ENCODE measurements at places on chromosomes 16 and 17.

DNA sequence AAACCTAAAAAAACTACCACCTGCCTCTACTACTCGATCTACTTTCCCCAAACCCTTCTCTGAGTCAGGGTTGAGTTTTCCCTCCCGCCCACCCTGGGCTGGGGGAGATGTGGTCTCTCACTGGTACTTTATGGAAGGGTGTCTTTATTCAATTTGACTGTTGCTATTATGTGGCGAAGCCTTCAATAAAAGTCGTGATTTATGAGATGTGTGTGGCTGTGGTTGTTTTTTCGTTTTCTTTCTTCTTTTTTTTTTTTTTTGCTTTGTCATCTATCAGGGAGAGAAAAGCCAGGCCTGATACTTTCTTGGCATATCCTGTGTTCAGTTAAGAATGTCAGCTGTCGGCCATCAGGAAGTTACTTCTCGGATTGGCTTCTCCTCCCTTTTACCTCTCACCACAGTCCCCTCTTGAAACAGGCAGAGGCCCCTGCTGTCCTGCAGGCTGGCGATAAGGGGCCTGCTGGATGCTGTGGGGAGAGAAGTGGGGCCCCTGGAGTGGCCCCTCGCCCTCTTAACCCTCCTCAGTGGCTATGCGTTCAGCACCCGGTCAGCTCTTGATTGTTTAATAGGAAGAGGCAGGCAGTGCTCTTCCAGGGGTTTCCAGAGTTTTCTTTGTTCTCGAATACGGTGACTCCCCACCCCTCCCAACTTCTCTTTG is 123.0 kb downstream of the MSI2 start:
- DNase-seq = no peak

GRCh38 chr17:56896968-56897359 is 16.9 kb downstream of the TRIM25 start:
- DNase-seq = no peak

DNA sequence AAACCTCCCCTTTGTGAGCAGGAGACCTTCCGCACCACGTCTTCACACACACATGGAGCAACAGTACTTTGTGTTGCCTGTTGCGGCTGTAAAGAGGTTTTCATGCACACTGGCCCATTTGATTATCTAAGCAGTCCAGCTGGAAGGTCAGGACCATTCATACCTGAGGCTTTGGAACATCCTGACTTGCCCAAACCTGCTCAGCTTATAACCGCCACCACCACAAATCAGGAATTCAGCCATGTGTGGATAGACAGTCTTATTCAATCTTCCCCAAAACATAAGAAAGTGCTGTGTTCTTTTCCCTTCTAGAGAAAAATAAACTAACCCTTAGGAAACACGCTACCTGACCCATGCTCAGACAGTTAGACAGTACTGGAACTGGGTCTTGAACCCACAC is 81.6 kb upstream of the XYLT1 start:
- DNase-seq = no peak

- peak; percentile 32 for DNase-seq
These were observed 5.3 kb upstream of the WDR24 start for GRCh38 chr16:695355-696089.

GRCh38 chr16:71430744-71431143 is 11.1 kb downstream of the TLE7 start:
- no peak for DNase-seq

GRCh38 chr16:2009164-2009711 is 383 bp downstream of the ZNF598 start:
- DNase-seq = no peak

DNA sequence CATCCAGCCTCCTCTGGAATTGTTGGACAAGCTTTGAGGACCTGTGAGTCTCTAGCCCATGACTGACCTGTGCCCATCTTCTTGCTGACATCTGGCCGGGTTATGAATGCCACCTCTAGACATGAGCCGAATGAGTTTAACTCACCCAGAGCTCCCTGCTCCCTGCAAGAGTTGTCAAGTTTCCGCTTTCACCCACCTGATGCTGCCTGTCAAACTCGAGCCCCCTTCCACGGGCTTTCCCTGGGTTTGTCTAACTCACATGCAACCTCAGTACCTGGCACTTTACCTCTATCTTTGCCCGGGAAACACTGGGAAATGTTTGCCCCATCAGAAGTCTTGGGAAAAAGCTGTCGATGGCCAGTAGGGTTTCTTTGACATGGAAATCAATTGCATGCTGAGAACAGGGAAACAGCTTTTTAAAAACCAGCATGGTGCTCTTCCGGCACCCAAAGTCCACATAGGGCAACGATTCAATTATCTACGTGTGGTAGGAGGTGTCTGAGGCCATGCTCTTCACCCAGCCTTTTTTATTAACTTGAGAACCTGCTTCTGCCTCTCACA is 33.8 kb upstream of the DNAH17 start:
- DNase-seq = no peak

- no peak for DNase-seq
These were observed 30.9 kb upstream of the SUPT4H1 start for GRCh38 chr17:58382872-58383242.

- DNase-seq = no peak
These were observed 15.4 kb downstream of the SMTNL2 start for GRCh38 chr17:4599505-4600281.

- no peak for DNase-seq
These were observed 30.6 kb downstream of the CHD9 start for GRCh38 chr16:53085369-53085843.

- DNase-seq = peak; percentile 49
These were observed 839 bp downstream of the PLD2 start for GRCh38 chr17:4807605-4808377.

- peak; percentile 22 for DNase-seq
These were observed 14.6 kb upstream of the KCNJ16 start for GRCh38 chr17:70060415-70060814.

- DNase-seq = no peak
These were observed 356.4 kb upstream of the TOM1L1 start for GRCh38 chr17:54544249-54544648.

DNA sequence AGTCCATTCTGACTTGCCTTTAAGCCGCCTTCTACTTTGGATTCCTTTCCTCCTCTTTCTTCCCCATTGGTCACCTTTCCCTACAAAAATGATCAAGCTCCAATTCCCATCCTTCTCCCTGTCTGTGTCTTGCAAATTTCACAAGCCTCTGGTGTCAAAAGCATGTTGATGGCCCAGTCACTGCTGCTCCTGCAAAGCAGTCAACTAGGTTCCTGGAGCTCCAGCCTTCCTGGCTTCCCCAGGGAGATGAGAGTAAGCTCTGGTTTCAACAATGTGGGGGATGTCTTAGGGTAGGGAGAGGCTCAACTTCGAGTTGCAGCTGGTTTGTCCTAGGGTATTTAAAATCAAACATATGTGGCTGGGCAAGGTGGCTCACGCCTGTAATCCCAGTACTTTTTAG is 36.1 kb upstream of the HELZ start:
- no peak for DNase-seq

DNA sequence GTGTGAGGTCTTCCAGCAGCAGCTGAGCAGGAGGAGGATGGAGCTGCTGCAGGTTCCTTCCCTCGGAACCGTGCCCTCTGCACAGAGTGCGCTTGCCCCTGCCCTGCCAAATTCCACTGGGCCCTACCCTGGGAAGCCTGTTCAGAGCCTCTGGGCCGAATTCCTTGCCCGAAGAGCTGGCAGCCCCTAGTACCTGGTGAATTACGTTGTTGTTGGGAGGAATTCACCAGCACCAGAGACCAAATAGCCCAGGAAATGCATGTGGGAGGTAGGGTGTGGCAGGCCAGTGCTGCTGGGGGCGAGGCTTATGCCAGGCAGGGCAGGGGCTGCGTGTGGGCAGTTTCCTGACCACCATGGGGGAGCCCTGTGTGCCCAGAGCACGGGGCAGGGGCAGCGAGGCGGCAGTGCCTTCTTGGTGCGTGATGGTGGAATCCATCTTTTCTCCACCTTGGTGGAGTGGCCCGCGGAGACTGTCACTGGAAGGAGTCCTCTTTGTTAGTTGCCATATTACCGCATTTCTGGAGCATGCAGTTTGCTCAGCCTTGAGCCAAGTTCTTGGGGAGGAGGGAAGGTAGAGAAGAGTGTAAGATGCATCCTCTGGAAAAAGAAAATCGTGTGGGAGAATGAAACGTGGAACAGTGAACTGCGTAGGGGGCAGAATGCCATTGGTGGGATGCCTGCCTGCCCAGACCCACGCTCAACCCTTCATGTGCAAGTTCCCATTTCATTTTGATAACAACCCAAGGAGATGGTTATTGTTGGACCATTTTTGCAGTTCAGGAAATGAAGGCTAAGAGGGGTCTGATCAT is 2.3 kb downstream of the MRC2 start:
- DNase-seq = no peak

- DNase-seq = no peak
These were observed 913 bp upstream of the KRT16 start for GRCh38 chr17:41613277-41614082.

GRCh38 chr17:79079421-79080200 is 5.0 kb downstream of the ENGASE start:
- DNase-seq = no peak

- DNase-seq = no peak
These were observed 165.4 kb upstream of the CDH11 start for GRCh38 chr16:65287307-65287706.

DNA sequence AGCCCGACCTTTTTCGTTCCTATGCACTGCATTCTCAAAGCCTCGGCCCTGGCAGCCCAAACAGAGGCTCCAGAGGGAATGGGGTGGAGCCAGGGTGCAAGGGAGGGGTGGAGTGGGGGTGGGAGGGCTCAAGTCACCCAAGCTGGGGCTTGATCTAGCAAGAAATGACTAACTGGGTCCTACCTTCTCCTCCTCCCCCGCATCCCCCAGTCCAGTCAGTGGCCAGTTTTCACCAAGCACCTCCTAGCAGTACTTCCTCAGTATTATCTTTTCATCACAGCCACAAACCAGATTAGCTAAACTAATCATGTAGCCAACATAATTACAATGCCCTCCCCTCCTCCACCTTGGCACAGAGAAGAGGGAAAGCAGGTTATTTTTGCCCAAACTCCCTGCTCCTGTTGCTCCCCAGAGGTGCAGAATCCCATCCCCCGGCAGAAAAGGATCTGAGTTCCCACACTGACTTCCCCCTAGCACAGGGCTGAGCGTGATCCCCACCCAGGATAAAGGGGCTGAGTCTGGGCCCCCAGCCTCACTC is 2.2 kb downstream of the JUP start:
- no peak for DNase-seq

- DNase-seq = no peak
These were observed 29.4 kb downstream of the HMOX2 start for GRCh38 chr16:4505356-4506147.

- DNase-seq = peak; percentile 98
These were observed 550 bp upstream of the RNF213 start for GRCh38 chr17:80260069-80260535.

- no peak for DNase-seq
These were observed 4.6 kb downstream of the SEC14L5 start for GRCh38 chr16:4962716-4963115.

DNA sequence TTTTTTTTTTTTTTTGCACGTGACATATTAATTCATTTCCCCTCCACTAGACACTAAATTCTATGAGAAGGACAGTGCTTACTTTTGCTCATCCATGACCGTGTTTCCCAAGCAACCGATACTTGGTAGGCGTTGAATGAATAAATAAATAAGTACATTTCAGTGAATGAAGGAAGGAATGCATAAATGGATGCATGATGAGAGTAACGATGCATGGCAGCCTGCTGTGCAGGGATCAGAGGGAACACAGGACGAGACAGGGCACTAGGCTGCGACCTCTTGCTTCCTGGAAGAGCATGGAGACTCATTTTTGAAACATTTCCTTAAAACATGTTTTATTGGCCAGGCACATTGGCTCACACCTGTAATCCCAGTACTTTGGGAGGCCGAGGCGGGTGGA is 84.2 kb downstream of the UTP18 start:
- DNase-seq = no peak

DNA sequence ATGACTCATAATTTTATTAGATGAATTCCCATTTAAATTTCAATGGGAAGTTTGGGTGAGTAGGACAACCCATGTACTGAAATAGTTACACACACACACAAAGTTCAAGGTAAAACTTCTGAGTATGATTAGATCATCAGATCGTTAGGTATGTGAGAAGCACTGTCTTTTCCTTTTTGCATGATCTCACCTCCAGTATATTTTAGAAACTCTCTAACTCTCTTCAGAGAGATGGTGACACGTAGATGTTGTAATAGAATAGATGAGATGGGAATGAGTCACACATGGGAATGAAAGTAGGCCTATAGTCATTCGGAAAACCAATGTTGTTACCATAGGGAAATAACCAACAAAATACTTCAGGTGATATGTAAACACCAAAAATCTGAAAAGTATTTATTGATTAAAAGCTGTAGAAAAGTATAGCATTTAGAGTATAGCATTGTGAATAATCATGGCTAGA is 22.2 kb downstream of the KRT23 start:
- peak; percentile 74 for DNase-seq

GRCh38 chr17:66605541-66605940 is 229.4 kb upstream of the CACNG5 start:
- no peak for DNase-seq

Data from AG20443 (cell line).